ENCODE measurements at places on chromosomes 6 and 20.

DNA sequence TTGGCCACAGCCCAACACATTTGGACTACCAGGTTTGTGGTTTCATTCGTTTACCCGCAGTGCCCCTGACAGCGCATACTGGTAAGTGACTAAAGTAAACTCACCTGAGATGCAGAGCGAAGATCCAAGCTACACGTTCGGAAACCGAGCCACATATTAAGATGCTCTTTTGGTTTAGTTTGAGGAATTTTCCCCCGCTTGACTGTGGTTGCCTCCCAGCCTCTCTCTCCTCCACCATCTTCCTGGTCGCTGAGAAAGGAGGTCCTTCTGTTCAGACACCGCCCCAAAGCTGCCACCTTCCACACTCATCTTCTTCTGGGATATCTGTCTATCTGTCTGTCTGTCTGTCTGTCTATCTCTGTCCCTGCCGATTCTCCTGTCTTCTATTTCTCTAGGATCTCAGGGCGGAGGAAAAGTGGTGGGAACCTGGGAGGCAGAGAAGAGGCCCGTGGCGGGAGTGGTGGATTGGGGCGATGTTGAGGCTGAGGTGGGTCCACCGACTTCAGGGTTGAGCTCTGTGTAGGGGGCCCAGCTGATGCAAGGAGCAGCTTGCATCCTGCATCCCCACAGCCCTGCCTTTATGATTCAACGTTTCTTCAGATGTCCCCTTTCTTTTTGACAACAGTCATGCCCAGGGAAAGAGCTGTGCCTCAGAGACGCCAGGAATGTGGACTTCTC is 196.9 kb upstream of the ZNF184 start:
- DNase-seq: no peak

- no peak for DNase-seq
Observed at GRCh38 chr6:133467231-133467981, 226.2 kb downstream of the EYA4 start.

GRCh38 chr6:35388030-35388429 is 45.7 kb downstream of the PPARD start:
- no peak for DNase-seq

DNA sequence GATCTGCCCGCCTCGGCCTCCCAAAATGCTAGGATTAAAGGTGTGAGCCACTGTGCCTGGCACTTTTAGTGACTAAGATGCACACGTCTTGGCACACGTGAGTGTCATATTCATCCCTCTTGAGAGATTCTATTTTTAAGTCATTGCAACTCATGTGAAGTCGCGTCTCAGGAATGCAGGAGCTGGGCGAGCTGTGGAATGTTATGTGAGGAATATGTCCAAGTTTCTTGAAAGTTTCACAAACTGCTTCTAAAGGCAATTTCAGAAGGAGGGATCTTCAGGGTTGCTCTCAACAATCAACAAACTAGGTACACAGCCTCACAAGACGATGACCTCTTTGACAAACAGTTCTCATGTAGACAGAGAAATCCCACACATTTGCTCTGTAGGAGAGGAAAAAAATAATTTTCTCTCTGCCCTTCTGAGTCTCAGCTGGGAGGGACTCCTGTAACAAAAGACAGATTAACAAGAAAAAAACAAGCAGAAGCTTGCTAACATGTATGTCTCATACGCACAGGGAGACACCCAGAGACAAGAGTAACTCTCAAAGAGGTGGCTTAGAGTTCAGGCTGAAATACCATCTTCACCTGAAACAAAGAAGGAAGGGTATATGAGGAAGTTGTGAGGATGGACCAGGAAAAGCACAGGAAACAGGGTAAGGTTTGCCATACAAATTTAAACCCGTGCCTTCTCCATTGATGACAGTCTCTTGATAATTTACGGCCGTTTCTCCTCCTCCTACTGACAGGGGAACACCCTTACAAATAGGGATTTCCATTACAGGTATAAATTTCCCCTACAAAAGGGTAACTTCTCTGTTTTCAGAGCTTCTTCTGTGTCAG is 45.3 kb upstream of the FAM50B start:
- DNase-seq: no peak

Measured in globus pallidus (tissue), 1 donor.